ENCODE measurements at places on chromosomes 4 and X. TPM values are rescaled to one million over a fixed set of nuclear protein-coding genes. Genes with fewer than 3 reads are reported as not detected.

The GC gene
- 3.0 TPM for polyA plus RNA-seq

The MAGEA8 gene
- polyA plus RNA-seq = 0.10 TPM

The ZNF330 gene
- 46.7 TPM for polyA plus RNA-seq

The GAB1 gene
- 7.2 TPM for polyA plus RNA-seq

The RAP2C gene
- 19.5 TPM for polyA plus RNA-seq

The COX7B2 gene
- polyA plus RNA-seq = not detected

The CLDN22 gene
- polyA plus RNA-seq = not detected

The ATP6AP2 gene
- 93.7 TPM for polyA plus RNA-seq

The CPLX1 gene
- polyA plus RNA-seq = 1.4 TPM

The CSN1S1 gene
- polyA plus RNA-seq = not detected

The BRS3 gene
- polyA plus RNA-seq = not detected

The TGIF2LX gene
- not detected for polyA plus RNA-seq

The VCX3B gene
- polyA plus RNA-seq = not detected

The PF4V1 gene
- not detected for polyA plus RNA-seq

The USP26 gene
- not detected for polyA plus RNA-seq

The VEGFD gene
- 0.13 TPM for polyA plus RNA-seq

The GAGE12F gene
- not detected for polyA plus RNA-seq

The CHM gene
- 6.5 TPM for polyA plus RNA-seq

The LDB2 gene
- 3.2 TPM for polyA plus RNA-seq
